ENCODE measurements at places on chromosomes 13 and 19. TPM values are rescaled to one million over a fixed set of nuclear protein-coding genes. Genes with fewer than 3 reads are reported as not detected.
A peak's percentile ranks its signal among the peaks of the same experiment; 100 is the strongest.

DNA sequence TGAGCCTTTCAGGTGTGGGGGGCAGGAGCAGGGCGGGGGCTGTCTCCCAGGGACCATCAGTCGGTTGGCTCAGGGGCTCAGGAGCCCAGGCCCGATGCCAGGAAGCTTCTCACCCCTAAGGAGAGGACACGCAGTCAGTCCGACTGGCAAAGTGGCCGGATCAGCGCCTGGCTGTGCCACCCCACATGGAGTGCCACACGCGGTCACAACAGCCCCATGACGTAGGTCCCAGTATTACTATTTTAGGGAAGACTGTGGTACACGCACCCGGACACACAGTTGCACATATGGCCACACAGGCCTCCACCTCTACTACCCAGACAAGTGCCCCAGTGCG, 29.3 kb upstream of the GRTP1 start:
- peak; percentile 21 for DNase-seq

Gene SLC25A23
- 22.8 TPM for total RNA-seq

Gene TICAM1
- 2.7 TPM for total RNA-seq

DNA sequence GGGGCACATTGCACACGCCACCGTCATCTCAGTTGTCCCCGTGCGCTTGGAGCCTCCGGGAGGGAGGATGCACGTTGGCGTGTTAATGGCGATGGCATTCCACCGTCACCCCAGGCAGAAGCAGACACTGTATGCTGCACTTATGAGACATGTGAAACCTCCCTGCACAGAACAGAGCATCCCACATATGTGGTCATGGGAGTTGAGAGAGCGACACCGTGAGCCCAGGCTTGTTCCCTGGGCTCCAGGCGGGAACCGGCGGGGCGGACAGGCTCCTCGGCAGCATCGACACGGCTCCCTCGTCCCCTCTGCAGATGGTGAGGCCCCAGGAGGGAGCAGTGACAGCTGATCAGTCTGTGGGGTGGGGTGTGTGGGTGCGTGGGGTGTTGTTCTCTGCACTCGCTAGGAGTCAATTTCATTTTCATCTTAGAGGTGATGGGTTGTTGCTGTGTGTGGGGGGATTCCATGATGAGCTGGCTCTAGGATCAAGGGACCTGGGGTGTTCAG, 40.4 kb downstream of the CRTC1 start:
- DNase-seq: peak; percentile 22

GRCh38 chr19:41691268-41691970, 3.3 kb upstream of the CEACAM7 start:
- DNase-seq: no peak

GRCh38 chr13:74154981-74155380, 20.8 kb upstream of the KLF12 start:
- no peak for DNase-seq

Gene WIZ
- 9.8 TPM for total RNA-seq

DNA sequence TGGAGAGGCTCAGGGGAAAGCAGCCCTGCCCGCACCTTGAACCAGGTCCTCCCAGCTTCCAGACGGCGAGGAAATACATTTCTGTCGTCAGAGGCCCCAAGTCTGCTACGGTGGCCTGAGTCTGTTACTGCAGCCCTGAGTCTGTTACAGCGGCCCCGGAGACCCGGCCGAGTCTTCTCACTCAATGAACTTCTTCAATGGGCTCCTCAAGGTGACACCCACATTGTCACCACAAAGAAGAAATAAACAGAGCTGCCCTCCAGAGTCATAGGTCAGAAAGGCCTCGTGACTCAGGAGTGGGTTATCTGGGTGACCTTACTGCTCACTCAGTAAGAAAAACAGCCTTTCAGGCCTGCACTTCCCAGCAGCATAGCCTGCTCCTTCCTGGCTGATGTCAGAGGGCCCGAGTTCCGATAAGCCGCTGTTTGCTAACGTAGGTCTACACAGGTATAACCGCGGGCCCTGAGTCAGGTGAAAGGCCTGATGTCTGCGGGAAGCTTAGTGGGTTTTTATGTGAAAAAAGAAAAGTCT, 66.9 kb upstream of the TM9SF2 start:
- DNase-seq: no peak

DNA sequence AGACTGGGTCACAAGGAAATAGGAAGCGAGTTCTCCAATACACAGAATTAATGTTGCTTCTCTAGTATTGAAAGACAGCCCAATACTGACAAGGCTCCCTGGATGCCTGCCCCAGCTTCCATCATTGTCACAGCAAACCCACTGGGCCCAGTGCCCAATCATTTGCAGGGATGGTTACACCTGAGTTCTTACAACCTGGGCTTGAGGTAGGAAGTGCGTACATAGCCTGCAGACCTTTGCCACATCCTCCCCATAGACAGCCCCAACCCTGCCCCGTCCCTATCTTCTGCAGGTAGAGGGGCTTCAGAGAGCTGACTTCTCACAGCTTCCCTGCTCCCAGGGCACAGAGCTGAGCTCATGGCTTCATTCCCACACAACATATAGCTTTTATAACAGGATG, 108.1 kb upstream of the UBL3 start:
- no peak for DNase-seq

- no peak for DNase-seq
These were observed 29.0 kb upstream of the FFAR2 start for GRCh38 chr19:35419046-35419445.

- DNase-seq: peak; percentile 49
These were observed 5.6 kb downstream of the MICOS13 start for GRCh38 chr19:5674714-5675113.

- DNase-seq: peak; percentile 23
These were observed 70.2 kb downstream of the COL4A2 start for GRCh38 chr13:110377178-110377825.

DNA sequence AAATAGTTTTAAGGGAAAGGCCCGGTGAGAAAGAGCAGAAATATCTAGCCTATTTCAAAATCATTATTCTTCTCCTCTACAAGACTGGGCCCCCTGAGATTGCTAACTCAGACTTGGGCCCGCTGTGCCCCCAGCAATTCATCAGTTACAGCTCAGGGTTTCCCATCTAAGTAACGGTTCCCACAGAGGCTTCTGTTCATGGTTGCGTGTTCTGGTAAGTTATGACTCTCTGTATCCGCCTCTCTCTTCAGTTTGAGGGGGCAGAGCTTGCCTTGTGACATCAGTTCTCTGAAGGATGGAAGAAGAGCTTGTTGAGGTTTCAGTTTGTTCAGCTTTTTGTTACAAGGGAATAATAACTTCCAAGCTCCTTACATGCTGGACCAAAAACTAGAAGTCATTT, 11.6 kb downstream of the ZNF57 start:
- no peak for DNase-seq

Gene TMED1
- total RNA-seq: 43.1 TPM

GRCh38 chr13:98103942-98104880, 38.7 kb upstream of the FARP1 start:
- DNase-seq: peak; percentile 69

DNA sequence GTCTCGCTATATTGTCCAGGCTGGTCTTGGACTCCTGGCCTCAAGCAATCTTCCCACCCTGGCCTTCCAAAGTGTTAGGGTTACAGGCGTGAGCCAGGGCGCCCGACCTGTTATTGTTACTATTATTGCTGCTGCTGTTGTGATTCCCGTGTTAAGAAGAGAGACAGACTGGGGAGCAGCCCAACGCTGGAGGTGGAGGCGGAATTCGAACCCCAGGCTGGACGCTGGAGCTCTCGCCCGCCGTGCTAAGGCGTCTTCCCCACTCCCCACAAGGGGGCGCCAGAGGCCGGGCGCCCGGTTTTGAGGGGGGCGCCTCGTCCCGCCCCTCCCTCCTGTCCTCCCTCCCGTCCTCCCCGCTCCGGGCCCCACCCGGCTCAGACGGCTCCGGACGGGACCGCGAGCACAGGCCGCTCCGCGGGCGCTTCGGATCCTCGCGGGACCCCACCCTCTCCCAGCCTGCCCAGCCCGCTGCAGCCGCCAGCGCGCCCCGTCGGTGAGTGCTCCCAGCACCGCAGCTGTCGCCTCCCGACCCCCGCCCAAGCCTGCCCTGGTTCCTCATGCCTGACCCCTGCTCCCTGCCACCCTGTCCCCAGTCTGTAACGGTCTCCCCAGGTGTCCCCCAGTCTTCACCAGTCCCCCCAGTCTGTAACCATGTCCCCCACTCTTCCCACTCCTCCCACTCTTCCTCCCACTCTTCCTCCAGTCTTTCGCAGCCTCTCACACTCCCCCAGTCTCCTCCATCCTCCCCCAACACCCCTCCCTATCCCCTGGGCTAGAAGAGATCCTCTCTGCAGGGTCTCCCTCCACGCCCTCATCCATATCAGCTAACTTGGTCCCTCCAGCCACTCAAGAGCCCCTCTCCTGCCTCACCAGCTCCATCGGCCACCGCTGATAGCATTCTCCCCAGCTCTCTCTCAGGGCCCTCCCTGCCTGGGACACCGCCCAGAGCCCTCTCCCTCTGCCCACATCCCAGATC, at the start of gene EHD2:
TSS of gene EHD2 (plus strand) at position 377 of the 976 bp plus-strand sequence. CDS start 3,191 bp downstream, outside the sequence.
- peak; percentile 97 for DNase-seq

GRCh38 chr13:26623125-26623524, 65.6 kb downstream of the WASF3 start:
- DNase-seq: no peak

Gene PDE4A
- 5.1 TPM for total RNA-seq

DNA sequence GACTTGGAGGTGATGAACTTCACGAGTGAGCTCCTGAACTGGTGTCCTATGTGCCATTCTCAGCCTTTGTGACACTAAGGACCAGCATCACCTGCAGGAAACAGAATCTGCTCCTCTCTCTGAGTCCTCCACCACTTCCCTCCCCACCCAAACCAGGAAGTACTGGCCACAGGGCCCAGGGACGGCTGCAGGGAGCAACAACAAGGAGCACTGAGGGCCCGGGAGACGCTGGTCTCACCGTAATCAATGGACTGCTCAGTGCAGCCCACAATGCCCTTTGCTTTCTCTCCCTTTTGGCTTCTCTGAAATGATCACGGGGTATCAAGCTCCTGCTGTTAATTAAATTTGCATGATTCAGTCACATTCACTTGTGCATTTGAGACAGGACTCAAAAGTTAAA, 18.6 kb downstream of the PEPD start:
- DNase-seq: peak; percentile 25

Gene STXBP2
- total RNA-seq: 1.2 TPM

- DNase-seq: no peak
These were observed 59.8 kb upstream of the RCBTB2 start for GRCh38 chr13:48592688-48593049.

Gene ZNF492
- total RNA-seq: 0.36 TPM

Gene CYP2F1
- total RNA-seq: not detected

DNA sequence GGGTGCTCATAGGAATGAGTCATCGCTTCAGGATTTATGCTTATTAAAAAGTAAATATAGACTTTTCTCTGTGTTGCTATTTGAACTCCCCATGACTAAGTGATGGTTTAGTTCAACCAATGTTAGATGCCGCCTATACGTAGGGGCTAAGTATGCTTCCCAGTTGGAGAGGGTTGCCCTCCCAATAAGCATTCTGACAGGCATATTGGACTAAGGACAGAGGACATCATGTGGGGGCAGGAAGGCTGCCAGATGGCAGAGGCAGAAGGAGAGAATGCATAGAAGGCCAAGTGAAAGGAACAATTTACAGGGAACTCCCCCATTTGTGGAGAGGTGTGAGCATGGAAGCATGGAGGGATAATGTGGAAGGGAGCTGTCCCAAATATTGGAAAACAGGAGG, 318.4 kb upstream of the OBI1 start:
- no peak for DNase-seq

- DNase-seq: peak; percentile 81
These were observed at the start of gene FXYD1 for GRCh38 chr19:35138305-35138892. FXYD1 (plus strand) TSS chr19:35138824; CDS start chr19:35140080, 1,256 bp downstream.

Gene RFXAP
- 3.8 TPM for total RNA-seq

- DNase-seq: peak; percentile 43
These were observed 32.1 kb downstream of the C1QTNF9 start for GRCh38 chr13:24341439-24341838.

Gene POU4F1
- total RNA-seq: not detected

DNA sequence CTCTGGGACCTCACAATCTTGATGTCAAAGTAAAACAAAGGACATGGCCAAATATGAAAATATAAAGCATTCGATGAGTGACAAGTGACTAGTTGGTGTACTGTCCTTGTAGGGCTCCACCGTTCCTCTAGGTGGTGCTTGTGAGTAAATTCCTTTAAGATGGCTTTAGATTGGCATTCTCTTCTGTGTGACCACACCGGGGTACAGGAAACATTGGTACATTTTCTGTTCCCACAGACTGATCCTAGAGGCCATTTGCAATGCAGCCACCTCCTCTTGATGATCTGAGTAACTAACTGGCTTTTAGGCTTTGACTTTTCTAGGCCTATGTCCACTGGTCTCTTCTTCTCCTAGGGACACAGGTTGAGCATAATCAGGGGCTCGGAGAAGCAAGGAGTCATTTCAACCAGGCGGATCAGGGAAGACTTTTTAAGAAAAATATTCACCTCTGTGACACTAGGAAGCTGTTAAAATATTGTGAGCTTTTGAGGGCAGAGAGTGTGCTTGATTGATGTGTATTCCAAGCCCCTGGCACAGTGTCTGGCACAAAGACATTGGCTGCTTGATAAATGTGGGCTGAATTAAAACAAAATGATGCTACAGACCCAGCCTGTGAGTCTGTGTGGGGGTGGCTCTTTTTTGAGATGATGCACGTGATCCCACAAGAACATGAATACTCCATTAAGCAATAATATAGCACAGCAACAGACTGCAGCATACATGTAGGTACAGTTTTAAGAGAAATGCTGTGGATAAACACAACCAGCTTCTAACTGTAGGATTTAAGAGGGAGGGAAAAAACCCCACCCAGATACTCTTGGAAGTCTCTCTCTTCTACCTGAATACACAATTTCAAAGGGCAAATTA, 21.0 kb downstream of the EPSTI1 start:
- DNase-seq: no peak

Gene ZNF546
- total RNA-seq: 8.7 TPM

GRCh38 chr13:52713894-52714293, 25.7 kb downstream of the CNMD start:
- no peak for DNase-seq

Gene HNRNPL
- 201 TPM for total RNA-seq
